ENCODE measurements at places on chromosomes 2 and 18. TPM values are rescaled to one million over a fixed set of nuclear protein-coding genes. Genes with fewer than 3 reads are reported as not detected.
A peak's percentile ranks its signal among the peaks of the same experiment; 100 is the strongest.

The STPG4 gene
- total RNA-seq, result not detected

DNA sequence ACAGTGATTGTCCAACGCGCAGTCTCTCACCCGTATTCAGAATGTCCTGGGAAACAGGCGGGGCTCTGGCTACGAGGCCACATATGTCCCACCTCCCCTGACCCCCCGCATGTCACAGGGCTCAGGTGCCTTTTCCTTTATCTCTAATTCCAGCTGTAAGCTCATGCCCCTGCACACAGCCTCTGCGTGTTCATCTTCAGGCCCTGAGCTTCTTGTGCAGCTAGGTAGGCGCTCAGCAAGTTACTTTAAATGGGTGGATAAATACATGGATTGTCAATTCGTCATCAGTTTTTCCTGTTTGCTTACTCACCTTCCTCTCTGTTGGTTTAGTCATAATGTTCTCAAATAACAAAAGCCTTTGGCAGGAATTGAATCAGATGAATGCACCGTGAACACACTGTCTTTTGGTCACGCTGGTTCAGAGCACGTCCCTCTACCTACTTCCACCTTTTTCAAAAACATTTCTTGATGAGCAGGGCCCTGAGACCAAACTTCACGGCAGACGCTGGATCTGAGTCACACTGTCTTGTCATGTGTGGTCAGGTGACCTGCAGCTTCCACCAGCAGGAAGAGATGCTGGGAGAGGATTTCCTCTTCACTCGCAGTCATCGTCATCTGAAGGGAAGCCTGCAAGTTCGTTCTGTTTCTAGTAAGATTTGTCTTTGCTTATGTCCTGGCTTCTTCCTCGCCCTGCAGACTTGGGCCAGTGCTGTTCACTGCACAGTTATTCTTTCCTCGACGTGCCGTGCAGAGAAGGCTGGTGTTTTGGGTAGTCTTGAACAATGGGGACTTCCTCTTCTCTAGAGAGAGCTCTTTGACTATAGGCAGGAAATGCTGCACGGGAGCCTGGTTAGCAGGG, 138.1 kb downstream of the PTGR3 start:
- peak; percentile 46 for DNase-seq
- H3K4me1 ChIP-seq, result peaks cover 2% of the 10 kb centered on the region
- H3K27ac ChIP-seq, result peak overlapping the region; percentile 66
- no peaks in the 10 kb centered on the region for H3K36me3 ChIP-seq

DNA sequence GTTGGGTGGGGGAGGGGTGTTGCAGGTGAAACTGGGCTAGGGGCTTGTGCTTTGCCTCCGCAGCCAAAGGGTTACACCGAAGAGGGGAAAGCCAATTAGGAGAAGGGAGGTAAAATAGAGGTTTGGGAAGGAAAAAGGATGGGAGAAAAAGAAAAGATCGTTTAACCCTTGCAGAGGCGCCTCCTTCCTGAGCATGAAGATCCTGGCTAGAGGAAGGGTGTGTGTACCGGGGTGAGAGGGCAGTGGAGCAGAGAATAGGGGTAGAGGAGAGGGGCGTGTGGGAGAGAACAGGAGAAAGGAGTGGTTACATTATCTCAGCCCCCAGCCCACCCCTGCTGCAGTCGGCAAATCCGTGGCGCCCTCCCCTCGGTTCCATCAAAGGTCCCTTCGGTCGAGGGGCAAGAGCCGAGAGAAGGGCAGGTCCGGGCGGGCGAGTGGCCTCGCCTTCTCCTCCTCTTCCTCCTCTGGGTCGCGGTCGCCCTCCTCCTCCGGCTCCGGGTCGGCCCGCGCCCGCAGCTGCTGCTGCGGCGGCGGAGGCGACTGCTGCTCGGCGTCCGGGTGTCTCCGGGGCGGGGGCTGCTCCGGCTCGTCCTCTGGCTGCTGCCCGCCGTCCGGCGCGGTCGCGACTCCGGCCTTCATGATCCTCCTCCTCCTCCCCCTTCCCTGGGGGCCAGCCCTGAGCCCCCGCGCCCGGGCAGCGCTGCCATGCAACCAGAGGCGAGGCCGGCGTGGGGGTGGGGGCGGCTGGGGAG, 1.1 kb downstream of the MARCHF4 start:
- H3K4me3 ChIP-seq, result no peak overlapping the region
- H3K4me1 ChIP-seq, result peaks cover 6% of the 10 kb centered on the region
- peaks cover 55% of the 10 kb centered on the region for H3K27me3 ChIP-seq
- H3K27ac ChIP-seq, result no peak overlapping the region
- DNase-seq, result no peak

The ZNF396 gene
- total RNA-seq, result 0.47 TPM

GRCh38 chr2:207165121-207166038, at the start of gene KLF7:
Gene KLF7, minus strand, starts transcription at chr2:207165948. Its CDS starts 380 bp downstream, at chr2:207165568.
- peaks cover 43% of the 10 kb centered on the region for H3K4me1 ChIP-seq
- peaks cover 9% of the 10 kb centered on the region for H3K27me3 ChIP-seq
- H3K36me3 ChIP-seq, result no peaks in the 10 kb centered on the region
- peak within 1 kb of the TSS; percentile 82 for H3K4me3 ChIP-seq
- DNase-seq, result peak; percentile 25

DNA sequence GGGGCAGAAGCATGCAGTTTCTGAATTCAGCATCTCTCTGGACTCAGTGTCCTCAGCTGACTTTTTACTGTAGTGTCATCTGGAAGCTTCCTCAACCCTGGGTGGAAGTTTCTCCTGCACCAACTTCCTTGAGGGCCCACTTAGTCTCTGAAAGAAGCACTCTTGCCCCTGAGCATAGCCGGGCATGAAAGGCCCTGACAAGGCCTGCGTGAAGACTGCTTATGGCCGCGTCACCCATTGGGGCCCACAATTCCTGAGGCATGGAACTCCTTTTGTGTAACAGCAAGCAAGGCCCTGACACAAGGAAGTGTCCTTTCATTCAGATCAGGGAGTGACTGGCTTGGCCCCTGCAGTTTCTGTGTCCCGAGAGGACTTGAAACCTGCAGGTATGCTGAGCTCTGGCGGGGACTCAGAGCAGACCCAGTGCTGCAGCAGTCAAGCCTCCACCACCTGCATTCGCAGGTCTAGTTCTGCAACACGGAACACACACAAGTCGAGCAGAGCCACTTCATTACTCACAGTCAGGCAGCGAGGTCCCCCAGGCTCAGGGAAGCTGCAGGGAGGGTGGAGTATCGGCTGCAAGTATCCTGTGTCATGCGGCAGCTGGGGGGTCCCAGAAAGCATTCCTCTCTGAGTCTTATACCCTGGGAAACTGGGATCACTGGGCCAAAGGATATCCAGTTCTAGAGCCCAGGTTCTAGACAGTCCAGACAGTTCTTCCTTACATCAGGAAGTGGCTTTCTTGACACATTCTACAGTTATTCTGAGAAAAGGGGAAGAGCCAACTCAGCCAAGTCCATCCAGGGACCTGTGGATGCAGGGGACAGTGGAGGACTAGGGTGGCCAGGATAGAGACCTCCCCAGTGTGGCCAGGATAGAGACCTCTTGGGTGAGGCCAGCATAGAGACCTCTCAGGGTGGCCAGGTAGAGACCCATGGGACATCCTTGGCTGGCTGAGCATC, 35.6 kb upstream of the PRLH start:
- DNase-seq, result no peak
- H3K4me3 ChIP-seq, result no peak overlapping the region
- H3K27me3 ChIP-seq, result no peaks in the 10 kb centered on the region
- H3K27ac ChIP-seq, result no peak overlapping the region

GRCh38 chr2:120421830-120422175, 75.9 kb downstream of the INHBB start:
- DNase-seq, result no peak
- no peaks in the 10 kb centered on the region for H3K36me3 ChIP-seq
- H3K27me3 ChIP-seq, result peaks cover 2% of the 10 kb centered on the region
- peaks cover 5% of the 10 kb centered on the region for H3K4me1 ChIP-seq
- no peak overlapping the region for H3K4me3 ChIP-seq

All from gastrocnemius medialis (tissue), 4 donors.